ENCODE measurements at places on chromosomes 6 and 20.

GRCh38 chr6:169498916-169499513, 202.8 kb downstream of the WDR27 start:
- DNase-seq = no peak

DNA sequence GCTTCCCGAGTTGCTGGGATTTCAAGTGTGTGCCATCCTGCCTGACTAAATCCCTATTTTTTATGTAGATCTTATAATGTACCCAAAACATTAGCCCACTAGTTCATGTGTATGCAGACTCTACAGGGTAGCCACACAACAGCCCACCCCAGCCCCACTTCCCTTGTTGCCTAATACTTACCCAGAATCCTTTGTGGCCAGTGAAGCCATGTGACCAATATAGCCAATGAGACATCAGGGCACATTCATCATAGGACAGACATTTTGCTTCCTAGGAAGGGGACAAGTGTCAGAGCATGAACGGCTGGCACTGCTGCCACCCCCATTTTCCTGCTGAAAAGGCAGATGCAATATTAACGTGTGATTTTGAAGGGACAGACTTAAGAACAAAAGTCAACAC, 36.0 kb upstream of the TCP11 start:
- DNase-seq = no peak

GRCh38 chr6:56314683-56315523, 67.5 kb upstream of the COL21A1 start:
- peak; percentile 72 for DNase-seq

DNA sequence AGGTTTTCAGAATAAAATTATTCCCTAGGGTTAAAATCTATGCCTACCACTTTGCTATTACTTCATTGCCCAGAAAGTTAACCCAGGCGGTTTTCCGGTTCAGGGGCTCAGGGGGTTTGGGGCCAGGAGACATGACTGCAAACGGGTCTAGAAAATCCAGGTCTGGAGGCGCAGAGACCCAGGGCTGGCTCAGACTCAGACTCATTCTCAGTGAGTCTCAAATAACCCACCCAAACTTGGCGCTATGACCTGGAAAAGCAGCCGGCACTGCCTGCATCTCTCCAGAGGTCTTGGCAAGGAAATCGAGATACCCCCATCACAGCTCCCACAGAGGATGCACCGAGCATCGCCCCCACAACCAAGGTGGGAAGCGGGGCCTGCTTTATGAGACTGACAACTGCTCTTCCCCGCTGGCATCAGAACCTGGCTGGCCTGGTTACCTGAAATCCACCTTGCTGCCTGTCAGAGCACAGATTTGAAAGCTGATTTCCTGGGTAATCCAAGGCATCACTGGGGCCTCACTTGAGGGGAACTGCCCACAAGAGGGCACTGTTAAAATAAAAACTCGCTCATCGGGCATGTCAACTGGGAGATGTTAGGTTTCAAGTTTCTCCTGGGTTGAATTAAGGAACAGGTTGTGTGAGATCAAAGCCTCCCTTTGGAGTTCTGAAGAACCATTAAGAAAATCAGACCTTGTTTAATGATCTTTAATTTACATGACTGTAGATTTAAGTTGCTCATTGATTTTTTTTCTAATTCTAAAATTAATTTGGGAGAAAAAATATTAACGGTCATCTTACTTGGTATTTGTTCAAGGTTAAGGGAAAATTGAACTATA, 55.1 kb downstream of the KIF16B start:
- DNase-seq = peak; percentile 13

DNA sequence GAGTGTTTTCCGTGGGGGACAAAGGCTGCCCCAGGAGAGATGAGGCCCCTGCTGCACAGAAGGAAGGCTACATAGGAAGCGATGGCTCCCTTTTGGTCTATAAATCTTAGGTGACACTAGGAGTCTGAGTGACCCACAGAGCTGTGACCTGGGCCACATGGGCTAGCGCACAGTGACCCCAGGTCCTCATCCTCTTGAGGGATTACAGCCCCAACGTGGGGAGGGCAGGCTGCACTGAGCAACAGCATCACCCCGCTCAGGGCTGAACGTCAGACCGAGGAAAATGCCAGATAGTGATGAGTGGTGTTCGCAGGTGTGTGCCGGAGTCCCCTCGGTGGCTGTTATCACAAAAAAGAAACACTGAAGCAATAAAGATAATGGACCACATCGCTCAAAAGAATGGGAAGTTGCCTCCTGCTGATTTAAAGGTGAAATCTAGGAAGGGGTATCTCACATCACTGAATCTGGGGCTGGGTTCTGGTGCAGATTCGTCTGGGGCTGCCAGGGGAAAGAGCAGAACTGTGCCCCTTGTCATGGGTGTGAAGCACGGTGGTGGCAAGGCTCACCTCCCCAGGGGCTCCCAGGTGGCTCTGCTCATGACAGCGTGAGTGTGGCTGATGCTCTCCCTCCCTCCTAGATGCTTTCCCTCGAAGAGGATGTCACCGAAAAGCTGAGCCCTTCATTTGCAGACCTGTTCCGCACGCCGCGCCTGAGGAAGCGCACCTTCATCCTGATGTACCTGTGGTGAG, 14.5 kb downstream of the SLC22A1 start:
- DNase-seq = no peak

GRCh38 chr6:30615219-30615957, 1.7 kb downstream of the PPP1R10 start:
- peak; percentile 85 for DNase-seq

GRCh38 chr6:119552021-119552420, 202.5 kb upstream of the MAN1A1 start:
- DNase-seq = no peak

- no peak for DNase-seq
Observed at GRCh38 chr6:24227556-24227955, 101.5 kb downstream of the NRSN1 start.

DNA sequence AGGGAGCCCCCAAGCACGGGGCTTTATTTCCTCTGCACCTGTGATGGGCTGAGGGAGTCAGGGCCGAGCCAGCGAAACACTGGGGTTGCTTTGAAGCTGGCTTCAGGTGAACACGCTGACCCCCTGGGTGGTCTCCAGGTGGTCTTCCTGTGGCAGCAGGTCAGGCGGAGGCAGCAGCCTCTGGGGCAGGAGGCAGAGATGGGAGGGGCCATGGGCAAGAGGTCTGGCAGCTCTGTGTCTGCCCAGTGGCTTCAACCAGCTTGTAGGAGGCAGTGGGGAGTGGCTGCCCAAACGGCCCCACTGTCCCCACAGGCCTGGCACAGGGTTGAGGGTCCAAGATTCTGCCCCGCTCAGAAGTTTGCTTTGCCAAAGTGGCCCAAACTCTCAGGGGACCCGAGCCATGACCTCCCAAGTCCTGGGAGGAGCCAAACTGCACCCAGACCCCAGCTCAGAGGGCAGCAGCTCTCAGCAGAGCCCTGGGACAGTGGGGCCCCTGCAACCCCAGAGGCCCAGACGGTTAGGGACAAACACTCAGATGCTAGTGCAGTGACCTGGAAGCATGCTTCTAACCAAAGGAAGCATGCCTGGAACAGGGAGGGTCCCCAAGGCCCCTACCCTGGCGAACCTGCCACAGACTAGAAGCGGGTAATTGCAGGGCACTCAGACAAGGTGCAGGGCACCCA, 15.3 kb downstream of the NTSR1 start:
- no peak for DNase-seq

GRCh38 chr6:37551867-37552266, 52.2 kb upstream of the CCDC167 start:
- DNase-seq = no peak

DNA sequence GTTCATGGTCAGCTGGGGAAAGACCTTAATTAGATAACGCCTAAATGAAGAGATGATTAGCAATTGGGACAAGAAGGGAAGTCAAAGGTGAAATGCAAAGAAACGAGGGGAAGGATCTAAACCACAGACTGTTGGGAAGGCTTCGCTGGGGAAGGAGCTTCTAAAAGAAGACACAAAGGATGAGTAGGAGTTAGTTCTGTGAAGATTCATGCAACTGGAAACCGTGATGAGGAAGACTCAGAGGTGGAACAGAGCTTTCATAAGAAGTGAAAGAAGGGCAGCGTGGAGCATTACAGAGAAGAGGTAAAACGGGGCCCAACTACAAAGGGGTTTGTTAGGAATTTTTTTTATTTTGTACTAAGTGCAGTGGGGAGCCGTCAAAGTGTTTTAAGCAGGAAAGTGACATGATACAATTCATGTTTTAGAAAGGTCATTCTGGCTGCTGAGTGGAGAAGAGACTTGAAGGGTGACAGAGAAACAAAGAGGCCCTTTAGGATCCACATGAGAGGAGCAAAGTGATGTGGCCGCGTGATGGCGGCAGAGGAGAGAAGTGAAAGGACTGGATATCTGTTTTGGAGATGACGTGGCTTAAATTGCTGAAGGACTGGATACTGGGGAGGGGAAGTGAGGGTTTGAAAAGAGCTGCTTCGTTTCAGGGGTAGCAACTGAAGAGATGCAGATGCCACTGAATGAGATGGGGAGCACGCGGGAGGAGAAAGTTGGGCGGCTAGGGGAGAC, 33.6 kb downstream of the TTI1 start:
- no peak for DNase-seq

- DNase-seq = peak; percentile 48
Observed at GRCh38 chr6:105258816-105259215, 79.0 kb upstream of the POPDC3 start.

- no peak for DNase-seq
Observed at GRCh38 chr20:9401371-9401770, 113.0 kb upstream of the LAMP5 start.

DNA sequence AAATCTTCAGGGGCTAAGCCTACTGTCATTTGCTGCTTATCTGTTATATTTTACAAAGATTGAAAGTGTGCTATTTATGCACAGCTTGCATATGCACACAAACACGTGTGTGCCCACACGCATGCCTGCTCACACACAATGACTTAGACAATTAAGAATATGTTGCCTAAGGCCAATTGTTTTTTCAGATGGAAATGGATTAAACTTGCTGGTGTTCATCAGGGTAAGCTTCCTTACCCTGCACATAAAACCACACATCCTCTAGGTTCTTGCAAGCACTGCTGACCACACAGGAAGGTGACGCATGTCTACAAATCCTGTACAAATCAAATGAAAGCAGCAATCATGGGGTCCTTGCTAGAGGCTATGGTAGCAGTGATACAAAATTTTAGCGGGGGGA, 58.4 kb downstream of the GJA10 start:
- no peak for DNase-seq

DNA sequence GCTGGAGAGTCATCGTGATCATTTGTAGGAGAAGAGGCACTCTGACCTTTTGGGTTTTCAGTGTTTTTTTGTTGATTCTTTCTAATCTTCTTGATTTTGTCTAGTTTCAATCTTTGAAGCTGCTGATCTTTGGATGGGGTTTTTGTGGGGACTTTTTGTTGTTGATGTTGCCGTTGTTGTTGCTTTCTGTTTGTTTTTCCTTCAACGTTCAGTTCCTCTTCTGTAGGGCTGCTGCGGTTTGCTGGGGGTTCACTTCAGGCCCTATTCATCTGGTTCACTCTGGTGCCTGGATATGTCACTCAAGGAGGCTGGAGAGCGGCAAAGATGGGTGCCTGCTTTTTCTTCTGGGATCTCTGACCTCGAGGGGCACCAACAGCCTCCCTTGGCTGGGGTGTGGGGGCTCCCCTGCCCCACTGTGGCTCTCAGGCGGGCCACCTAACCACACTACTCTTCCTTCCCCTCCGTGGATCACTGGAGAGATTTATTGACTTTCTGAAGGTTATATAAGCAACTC, 21.5 kb upstream of the TMEM244 start:
- DNase-seq = no peak

DNA sequence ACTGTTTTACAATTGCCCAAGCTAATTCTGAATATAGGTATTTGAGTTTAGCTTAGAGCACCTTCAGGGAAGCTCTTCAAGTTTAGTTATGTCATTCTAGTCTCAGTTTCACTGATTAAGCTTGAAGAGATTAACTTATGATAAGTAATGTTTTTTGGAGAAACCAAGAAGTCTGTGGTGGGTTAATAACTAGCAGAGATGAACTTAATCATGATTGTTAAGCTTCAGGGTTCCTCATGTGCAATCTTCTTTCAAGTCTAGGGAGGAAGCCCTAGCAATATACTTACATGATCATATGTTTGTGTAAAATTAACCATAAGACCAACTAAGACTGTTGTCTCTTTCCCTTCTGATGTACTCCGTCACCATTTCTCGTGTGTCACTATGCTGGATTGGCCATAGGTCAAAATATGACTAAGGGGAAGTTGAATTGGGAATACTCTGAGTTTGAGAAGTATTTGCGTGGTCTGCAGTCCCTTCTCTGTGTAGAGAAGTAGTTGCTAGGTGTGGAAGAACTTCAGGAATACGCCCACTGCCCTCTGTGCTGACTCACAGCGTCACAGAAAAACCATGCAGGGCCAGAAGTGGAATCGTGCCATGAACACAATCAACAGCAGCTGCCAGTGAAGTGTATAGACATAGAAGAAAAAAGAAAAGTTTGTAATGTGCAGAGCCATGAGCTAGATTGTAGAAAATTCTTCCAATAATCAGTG, 88.3 kb downstream of the SH3BGRL2 start:
- peak; percentile 15 for DNase-seq

DNA sequence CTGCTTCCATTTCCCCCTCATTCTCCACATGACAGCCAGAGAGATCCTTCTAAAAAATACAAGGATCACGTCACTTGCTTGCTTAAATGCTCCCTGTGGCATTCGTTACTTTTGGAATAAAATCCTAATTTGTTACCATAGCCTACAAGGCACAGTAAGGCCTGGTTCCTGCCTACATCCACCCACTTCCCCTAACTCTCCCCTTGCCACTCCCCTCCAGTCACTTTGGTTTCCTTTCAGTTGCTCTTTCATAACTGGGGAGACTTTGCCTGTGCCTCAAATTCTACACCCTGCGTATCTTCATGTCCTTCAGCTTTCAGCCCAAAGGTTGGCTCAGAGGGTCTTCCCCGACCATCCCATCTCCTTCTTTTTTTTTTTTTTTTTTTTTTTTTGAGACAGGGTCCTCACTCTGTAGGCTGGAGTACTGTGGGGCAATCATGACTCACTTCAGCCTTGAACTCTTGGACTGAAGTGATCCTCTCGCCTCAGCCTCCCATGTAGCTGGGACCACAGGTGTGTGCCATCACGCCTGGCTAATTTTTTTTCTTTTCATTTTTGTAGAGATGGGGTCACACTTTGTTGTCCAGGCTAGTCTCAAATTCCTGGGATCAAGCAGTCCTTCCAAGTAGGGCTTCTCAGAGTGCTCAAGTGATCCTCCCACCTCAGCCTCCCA, 12.5 kb downstream of the ID1 start:
- DNase-seq = no peak

DNA sequence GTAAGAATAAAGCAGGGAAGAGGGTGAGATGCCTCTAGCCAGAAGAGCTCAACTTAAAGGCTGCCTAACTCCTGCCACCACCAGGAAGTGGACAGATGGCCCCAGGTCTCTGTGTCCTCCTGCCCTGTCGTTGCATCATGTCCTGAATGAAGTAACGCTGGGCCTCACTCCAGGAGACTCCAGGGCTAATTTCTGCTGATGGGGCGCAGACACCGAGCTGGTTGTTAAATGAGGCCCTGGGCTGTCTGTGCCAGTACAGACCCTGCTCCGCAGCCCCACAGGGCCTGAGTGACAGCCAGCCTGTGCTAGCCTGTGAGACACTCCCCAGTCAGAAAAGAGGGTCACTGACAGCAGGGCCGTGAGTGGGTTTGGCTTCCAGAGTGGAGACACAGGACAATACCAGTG, 6.5 kb downstream of the IP6K3 start:
- no peak for DNase-seq

- DNase-seq = no peak
Observed at GRCh38 chr6:111943726-111944125, 70.5 kb upstream of the FYN start.

Measured in endothelial cell of umbilical vein (primary cell).